Activated CD4-positive, alpha-beta T cell treated with anti-CD3 and anti-CD28 coated beads, Interleukin-2, Interleukin-6, amounts not matched to agents 100 ng/mL and 50 ng/mL, durations not matched to agents 16 hours and 8 hours (primary cell): ENCODE measurements at places on chromosomes 12 and 14.

- peak; percentile 41 for DNase-seq
Observed at GRCh38 chr12:95830335-95831089, 28.2 kb upstream of the SNRPF start.

- no peak for DNase-seq
Observed at GRCh38 chr12:128079-128478, 61.5 kb downstream of the IQSEC3 start.

DNA sequence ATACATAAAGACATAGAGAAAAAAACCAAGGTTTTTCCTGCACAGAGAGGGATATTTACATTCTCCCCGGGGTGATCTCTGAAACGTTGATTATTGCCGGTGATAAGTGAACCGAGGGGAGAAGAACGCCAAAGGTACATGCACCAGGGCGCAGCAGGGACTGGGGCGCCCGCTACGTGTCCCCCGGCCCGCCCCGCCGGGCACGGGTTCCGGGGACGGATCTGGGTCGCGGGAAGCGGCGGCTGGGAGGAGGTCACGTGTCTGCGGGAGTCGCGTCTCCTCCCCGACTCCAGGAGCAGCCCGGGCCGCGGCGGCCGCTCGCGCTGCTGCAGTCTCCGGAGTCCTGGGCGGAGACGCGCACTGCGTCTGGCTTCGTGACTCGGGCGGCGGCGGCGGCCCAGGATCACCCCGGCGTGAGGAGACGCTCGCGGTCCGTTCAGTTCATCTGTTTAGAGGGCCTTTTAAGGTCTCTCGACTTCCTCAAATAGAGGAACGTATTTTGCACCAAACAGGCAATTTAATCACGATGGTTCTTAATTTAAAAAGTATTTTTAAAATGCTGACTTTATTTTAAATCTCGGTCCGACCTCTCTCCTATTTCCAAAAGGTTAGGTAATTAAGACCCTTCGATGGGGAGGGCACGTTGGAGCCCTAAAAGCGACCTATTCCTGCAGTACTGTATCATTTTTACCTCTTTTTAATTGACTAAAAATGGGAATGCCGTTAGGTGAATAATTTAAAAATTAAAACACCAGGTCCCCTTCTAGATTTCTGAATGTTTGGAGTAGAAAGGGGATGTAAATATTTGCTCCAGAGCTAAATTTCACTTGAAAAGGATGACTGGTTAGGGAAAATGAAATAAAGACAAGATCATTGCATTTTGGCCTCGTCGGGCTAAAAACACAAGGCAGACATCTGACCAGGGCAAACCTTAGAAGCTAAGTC, 1.8 kb upstream of the BHLHE41 start:
- peak; percentile 53 for DNase-seq

DNA sequence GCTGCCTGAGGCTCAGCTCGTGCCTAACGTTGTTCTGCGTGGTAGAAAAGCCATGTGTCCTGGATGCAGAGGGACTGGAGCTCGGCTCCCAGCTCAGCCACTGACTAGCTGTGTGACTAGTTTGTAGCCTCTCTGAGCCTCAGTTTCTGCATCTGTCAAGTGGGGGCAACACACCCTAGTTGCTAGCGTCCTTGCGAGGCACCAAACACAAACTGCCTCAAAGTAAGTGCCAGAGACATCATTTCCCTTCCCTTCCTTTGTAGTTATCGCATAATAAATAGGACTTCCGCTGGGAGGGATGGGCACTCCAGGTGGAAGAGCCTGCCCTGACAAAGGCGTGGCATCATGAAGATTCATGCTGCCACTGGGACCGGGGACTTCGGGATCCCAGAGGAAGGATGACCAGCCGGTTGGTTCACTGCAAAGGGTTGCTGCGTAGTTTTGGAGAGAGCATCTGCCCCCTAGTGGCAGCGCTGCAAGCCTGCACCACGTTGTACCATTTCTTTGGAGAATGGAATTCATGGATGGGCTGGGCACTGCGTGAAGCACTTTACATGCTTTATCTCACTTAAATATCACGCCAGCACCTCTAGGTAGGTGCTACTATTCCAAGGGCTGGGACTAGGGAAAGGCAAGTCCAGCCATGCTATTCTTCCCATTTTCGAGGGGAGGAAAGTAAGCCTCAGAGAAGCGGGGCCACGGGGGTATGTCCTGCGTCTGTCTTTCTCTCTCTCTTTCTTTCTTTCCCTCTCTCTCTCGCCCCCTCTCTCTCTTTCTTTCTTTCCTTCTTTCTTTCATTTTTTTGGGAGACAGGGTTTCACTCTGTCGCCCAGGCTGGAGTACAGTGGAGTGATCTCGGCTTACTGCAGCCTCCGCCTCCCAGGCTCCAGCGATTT, 4.6 kb downstream of the CCDC197 start:
- peak; percentile 77 for DNase-seq

DNA sequence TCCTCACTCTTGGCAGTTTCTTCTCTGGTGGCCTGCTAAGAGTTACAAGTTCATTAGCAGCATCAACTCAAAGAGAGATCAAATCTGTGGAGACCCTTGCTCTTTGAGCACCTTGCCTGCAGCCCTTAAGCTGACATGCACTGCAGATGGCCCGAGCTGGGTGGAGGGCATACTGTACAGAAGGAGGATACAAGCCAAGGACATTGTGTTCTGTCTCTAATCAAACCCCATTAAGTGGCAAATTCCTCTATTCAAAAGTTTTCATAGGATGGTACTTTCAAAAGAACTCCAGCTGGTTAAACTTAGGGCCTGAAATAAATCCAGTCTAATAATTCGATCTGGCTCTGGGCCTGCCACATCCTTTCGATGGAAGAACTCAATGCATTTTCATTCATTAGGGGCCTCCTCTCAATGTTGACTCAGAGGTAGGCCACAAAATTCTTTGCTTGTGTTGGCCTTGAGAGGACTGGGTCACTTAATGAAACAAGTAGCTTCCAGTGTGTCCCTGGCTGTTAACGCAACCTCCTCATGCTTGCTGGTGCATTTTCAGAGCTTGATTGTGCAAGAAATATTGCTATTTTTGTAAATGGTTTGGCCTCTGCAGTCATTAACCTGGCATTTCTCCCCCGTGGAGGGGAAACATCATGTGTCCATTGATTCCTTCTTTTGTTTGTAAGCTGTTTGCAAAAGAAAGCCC, 318.2 kb downstream of the NUAK1 start:
- DNase-seq, result no peak

GRCh38 chr14:31692376-31692781, 131.2 kb downstream of the NUBPL start:
- DNase-seq, result no peak

DNA sequence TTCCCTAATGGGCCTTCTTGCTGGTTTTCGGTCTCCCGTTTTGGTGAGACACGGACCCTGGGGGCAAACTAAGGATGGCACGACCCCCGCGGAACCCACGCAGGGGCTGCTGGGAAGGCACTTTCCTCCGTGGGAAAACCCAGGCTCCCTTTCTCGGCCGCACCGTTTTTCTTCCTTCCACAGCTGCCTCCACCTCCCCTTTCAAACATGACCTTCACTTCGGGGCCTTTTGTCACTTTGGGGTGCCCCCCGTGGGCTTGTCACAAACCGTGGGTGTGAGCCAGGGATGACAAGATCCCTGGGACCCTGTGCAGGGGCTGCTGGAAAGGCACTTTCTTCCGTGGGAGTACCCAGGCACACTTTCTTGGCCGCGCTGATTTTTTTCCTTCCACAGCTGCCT, 268.7 kb downstream of the ALG10 start:
- no peak for DNase-seq

DNA sequence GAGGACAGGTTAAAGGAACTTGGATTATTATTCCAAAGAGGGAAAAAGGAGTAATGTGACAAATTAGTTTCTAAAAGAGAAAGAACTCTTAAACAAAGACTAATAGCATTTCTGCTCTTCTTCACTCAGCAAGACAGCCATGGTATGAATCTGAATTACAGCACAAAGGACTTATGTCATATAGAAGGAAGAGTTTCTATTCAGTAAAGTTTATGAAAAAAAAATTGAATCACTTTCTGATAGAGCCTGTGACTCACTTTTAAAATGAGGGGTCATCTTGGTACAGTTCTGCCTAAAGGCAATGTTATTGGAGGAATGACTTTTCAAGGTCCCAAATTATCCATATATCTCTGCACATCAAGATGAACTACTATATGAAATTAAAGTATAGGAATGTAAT, 101.7 kb downstream of the DUSP6 start:
- DNase-seq, result no peak

- DNase-seq, result no peak
Observed at GRCh38 chr12:131049549-131050339, 96.0 kb downstream of the ADGRD1 start.

DNA sequence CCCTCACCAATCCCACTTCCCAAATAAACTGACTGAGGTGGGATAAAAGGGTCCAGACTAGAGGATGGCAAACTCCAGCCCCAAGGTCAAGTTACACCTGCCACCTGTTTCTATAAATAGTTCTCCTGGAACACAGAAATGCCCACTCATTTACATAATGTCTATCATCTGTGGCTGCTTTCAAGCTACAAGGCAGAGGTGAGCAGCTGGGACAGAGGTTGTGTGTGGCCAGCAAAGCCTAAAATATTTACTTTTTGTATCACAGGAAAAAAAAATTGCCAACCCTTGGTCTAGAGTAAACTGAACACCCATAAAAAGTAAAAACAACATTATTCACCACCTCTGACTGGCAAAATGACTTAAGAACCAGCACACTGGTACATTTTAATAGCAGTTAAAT, 269.4 kb downstream of the RGS6 start:
- no peak for DNase-seq

- DNase-seq, result no peak
Observed at GRCh38 chr12:16600525-16600924, 5.4 kb downstream of the LMO3 start.

DNA sequence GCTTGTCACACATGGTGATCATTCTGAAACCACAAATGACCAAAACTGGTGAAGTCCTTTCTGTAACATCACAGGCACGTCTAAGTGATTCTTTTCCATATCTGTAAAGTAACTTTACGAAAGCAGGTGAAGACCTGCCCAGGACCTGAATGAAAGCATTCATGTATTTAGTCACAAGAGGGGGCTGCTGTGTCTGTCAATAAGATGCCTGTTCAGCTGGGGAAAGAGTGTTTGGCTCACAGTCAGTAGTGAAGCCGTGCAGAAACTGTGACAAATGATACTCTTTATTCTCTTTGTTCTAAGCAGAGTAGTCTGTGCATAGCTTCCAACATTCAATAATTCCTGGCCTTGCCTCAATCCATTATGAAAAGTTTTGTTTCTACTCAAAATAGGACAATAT, 373.5 kb upstream of the OR4E1 start:
- DNase-seq, result peak; percentile 60

DNA sequence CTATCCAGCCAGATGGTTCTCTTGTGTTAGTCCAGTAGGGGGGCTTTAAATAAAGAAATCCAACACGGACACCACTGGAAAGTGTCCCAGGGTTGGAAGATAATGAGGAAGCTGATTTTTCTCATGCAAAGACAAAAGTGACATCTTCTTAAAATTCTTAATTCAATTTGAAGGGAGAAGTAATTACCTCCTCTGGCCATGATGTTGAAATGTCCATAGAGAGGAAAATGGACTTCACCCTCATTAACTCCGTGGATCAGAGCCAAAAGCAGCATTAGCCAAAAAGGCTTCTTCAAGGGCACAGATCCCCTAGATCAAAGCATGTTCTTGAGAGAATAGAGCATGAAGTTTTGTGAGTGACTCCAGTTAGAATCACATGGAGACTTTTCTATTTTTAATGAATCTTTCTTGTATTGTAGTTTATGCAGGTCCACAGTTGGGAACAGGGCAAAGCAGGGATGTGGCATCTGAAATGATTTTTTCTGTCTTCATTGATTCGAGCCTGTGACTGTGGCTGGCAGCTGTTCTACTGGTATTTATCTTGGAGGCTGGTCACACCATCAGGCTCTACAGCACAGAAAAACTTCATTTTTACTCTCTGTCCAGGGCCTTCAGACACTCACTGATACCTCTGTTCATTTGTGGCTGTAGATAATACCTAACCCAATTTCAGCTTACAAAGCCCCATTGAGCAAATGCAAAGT, 1002.5 kb downstream of the AACS start:
- DNase-seq, result no peak

DNA sequence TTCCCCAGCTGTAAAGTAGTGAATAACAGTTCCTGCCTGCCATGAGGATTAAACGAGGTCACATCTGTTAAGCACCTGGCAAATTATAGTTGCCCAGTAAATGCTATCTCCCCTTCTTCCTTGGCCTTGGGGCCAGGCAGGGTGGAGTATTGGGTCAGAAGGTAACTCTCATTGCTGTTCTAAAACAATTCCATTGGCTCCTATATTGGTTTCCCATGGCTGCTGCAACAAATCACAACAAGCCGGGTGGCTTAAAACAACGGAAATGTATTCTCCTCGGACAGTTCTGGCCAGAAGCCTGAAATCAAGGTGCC, 31.9 kb downstream of the MMAB start:
- no peak for DNase-seq

DNA sequence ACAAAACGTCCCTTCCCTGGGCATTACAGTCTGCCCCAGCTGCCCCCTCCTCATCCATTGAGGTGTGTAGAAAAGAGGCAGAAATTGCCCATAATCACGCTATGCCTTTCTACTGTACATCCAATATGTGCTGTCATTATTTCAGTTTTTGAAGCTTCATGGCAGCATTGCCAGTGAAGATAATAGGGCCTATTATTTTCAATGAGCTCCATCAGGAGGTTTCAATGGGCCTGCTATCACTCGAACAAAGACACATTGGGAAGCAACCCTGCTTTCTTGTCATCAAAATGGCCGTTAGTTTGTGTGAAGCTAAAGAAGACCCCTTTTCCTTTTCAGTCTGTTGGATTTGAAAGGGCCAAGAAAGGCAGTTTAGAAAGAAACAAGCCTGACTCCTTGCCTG, 653.8 kb downstream of the NOVA1 start:
- DNase-seq, result no peak

- DNase-seq, result no peak
Observed at GRCh38 chr14:65776193-65776852, 363.8 kb downstream of the FUT8 start.

DNA sequence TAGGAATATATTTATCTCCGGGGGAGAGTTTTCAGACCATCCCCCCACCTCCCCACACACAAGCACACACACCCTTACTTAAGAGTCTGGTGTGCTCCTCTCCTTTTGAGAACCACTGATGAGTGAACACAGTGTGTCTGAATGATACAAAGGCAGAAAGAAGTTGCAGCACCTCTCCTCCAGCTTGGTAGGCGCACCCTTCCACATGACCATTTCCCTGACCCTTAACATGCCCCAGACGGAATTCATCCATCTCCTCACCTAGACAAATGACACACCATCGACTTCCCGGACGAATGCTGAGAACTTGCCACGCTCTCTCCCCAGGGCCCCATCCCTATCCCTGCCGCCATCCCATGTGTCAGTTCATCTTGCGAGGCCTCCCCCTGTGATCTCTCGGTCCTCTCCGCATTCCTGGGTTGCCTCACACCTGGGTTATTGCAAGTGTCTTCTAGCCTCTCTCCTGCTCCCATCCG, 3.9 kb downstream of the TNFRSF1A start:
- DNase-seq, result peak; percentile 42

DNA sequence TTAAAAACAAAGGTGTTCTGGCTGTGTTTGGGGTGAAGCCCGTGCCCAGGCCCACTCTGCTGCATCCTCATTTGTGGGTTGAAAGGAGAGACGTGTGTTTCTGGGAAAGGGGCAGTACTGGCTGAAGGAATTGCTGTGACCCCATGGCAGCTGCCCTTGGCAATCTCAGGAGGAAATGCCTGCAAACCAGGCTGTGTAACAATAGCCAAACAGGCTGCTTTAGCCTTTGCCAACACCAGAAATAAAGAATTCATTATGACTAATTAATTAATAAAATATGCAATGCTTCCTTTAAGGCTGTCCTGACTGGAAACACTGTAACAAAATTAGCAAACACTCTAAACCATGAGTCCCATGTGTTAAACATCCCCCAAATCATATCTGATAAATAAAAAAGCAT, 53.0 kb upstream of the KRR1 start:
- DNase-seq, result no peak

- peak; percentile 2 for DNase-seq
Observed at GRCh38 chr14:59570122-59570521, 6.5 kb downstream of the CCDC175 start.
